ENCODE measurements at places on chromosomes 6 and 20. TPM values are rescaled to one million over a fixed set of nuclear protein-coding genes. Genes with fewer than 3 reads are reported as not detected.

- H3K27me3 ChIP-seq = no peaks in the 10 kb centered on the region
- DNase-seq = peak; percentile 62
- H3K36me3 ChIP-seq = no peaks in the 10 kb centered on the region
- H3K27ac ChIP-seq = peak overlapping the region; percentile 80
- peak overlapping the region; percentile 52 for H3K4me3 ChIP-seq
Observed at GRCh38 chr20:62066339-62066982, 780 bp upstream of the TAF4 start.

GRCh38 chr6:1624058-1624850 is 14.5 kb downstream of the FOXC1 start:
- peaks cover 86% of the 10 kb centered on the region for H3K27me3 ChIP-seq
- peaks cover 6% of the 10 kb centered on the region for H3K36me3 ChIP-seq
- peaks cover 32% of the 10 kb centered on the region for H3K4me1 ChIP-seq
- peak overlapping the region; percentile 48 for H3K4me3 ChIP-seq
- no peak overlapping the region for H3K27ac ChIP-seq

DNA sequence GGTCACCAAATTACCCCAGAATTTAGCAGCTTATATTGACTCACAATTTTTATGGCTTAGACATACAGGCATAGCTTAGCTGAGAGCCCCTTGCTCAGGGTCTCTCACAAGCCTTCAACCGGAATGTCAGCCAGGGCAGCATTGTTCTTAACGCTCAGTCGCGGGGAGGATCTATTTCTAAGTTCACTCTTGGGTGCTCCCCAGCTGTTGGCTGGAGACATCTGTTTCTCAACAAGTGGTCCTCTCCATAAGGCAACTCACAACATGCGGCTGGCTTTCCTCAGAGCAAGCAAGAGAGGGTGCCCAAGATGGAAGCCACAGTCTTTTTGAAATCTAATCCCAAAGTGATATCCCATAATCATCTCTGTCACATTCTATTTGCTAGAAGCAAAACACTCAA is 46.6 kb downstream of the SLX4IP start:
- peaks cover 2% of the 10 kb centered on the region for H3K4me1 ChIP-seq
- no peaks in the 10 kb centered on the region for H3K36me3 ChIP-seq

DNA sequence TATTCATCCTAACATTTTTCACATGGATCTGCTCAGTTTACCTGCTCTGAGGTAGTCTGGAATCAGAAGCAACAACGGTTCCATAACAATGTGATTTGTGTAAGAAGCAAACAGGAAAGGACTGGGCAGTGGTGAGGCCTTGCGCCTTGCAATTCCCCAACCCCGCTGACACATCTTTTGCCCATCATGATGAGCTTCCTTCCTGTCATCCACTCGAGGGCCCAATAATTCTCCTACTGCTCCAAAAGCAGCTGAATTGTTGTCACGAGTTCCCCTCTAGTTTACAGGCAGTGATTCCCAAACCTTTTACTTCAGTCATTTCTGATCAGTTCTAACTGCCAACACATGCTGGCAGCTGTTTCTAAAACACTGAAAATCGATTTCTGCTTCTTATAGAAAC is 22.9 kb downstream of the STX7 start:
- peaks cover 36% of the 10 kb centered on the region for H3K4me1 ChIP-seq
- peak; percentile 41 for DNase-seq
- H3K27me3 ChIP-seq = no peaks in the 10 kb centered on the region
- no peaks in the 10 kb centered on the region for H3K36me3 ChIP-seq
- peak overlapping the region; percentile 64 for H3K27ac ChIP-seq

DNA sequence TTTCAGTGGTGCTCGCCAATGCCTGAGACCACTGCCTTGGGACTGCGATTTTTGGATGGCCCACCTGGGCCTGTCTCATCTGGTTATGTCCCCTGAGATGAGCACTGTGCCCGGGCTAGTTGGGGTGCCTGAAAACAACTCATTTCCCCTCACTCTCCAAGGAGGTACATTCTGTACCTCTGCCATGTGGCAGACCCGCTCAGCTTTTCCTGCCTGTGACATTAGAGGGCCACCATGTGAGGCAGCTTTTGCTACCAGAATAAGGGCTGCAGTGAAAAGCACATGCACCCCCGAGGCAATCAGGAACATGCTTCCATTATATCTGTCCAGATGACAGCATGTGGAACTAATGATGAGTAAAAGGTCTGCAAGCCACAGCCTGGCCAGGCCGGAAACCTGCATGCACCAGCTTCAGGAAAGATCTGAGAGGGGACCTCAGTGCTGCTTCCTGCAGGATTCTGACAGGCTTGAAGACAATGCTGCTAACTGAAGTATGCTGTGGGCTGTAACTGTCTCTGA is 11.3 kb upstream of the SRSF6 start:
- H3K4me1 ChIP-seq = no peaks in the 10 kb centered on the region
- H3K27me3 ChIP-seq = peaks cover 28% of the 10 kb centered on the region
- no peak overlapping the region for H3K27ac ChIP-seq
- no peak overlapping the region for H3K4me3 ChIP-seq
- no peak for DNase-seq
- H3K36me3 ChIP-seq = no peaks in the 10 kb centered on the region

GRCh38 chr20:53227523-53227922 is 255.4 kb downstream of the TSHZ2 start:
- no peak overlapping the region for H3K27ac ChIP-seq
- no peaks in the 10 kb centered on the region for H3K4me1 ChIP-seq
- H3K27me3 ChIP-seq = no peaks in the 10 kb centered on the region
- H3K4me3 ChIP-seq = no peak overlapping the region
- DNase-seq = peak; percentile 47

DNA sequence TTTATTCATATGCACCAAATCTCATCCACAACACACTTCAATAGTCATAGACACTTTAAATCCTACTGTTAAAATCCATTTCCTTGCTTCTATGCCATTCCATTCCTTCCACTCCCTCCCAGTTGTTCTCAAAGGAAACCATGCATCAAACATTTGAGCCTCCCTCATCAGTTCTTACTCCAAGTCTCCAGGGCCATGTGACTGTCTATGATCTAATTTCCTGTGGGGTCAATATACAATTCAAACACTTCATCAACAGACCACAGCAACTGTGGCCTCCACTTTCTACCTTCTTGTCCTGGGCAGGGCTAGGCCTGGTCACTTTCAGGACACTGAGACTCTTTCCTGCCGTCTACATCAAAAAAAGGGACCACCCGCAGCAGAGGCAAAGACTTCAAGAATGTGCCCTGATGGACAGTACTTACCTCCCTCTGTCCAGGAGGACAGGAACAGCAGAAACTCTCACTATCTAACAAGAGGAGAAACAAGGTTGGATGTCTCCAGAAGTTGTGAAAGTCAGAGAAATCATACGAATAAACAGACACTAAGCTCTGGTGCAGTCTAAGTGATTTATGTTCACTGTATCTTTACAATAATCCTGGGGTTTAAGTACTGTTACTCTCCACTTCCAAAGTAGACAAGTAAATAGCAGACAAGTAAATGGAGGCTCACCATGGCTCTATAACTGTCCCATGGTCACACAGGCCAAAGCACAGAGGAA is 160.2 kb downstream of the QRSL1 start:
- no peak overlapping the region for H3K27ac ChIP-seq
- no peaks in the 10 kb centered on the region for H3K4me1 ChIP-seq
- no peaks in the 10 kb centered on the region for H3K36me3 ChIP-seq
- no peak for DNase-seq
- H3K4me3 ChIP-seq = no peak overlapping the region

GRCh38 chr6:130674604-130675003 is 152.6 kb upstream of the SMLR1 start:
- no peaks in the 10 kb centered on the region for H3K36me3 ChIP-seq
- no peaks in the 10 kb centered on the region for H3K4me1 ChIP-seq
- DNase-seq = no peak
- H3K27ac ChIP-seq = no peak overlapping the region

- H3K27ac ChIP-seq = no peak within 1 kb of the TSS
- H3K27me3 ChIP-seq = peaks cover 14% of the 10 kb centered on the region
- H3K4me1 ChIP-seq = no peaks in the 10 kb centered on the region
- no peak for DNase-seq
Observed at GRCh38 chr20:44247131-44247571, at the start of gene GDAP1L1. Gene GDAP1L1 (plus strand): TSS chr20:44247308. CDS start chr20:44247335, 27 bp downstream.

GRCh38 chr6:50369996-50370395 is 320.3 kb upstream of the DEFB112 start:
- no peaks in the 10 kb centered on the region for H3K4me1 ChIP-seq
- H3K4me3 ChIP-seq = no peak overlapping the region
- DNase-seq = no peak
- H3K36me3 ChIP-seq = no peaks in the 10 kb centered on the region
- no peaks in the 10 kb centered on the region for H3K27me3 ChIP-seq

- no peak overlapping the region for H3K27ac ChIP-seq
- H3K4me3 ChIP-seq = no peak overlapping the region
- H3K4me1 ChIP-seq = no peaks in the 10 kb centered on the region
- DNase-seq = no peak
- no peaks in the 10 kb centered on the region for H3K36me3 ChIP-seq
Observed at GRCh38 chr20:59231124-59231804, 67.6 kb downstream of the ZNF831 start.

DNA sequence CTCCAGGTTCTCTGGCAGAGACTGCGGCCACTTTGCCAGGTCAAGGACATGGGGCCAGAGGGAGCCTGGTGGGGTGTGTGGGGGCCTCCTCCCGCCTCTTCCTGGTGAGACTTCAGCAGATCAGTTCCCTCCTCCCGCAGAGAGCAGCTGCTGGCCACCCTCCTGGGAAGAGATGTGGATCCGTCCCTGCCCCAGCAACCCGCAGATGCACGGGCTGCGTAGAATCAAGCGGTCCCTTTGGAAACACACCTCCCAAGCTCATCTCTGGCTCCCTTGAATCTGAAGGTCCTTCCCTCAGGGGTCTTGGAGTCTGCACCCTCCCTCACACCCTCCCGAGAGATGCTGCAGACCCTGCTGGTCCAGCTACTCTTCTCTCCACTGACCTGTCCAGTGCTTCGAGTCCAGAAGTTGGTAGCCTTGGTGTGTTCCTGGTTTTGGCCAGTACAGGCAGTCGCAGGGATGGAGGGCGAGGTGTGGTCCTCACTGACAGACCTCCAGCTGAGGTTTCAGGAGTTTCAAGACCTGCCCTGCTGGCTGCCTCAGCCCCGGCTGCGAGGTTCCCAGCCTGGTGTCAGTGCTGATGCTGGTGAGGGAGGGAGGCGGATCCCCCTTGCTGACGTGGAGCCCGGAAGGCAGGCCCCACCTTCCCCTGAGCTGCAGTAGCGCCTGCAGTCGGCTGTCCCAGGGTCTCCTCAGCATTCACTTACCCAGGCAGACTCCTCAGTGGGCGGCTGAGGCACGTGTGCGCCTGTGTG is at the start of gene NPBWR2:
Gene NPBWR2 (minus strand): TSS at position 585 of the 755 bp plus-strand sequence. CDS start 734 bp downstream, outside the sequence.
- H3K27me3 ChIP-seq = peaks cover 50% of the 10 kb centered on the region
- peaks cover 5% of the 10 kb centered on the region for H3K4me1 ChIP-seq
- no peak for DNase-seq
- no peak within 1 kb of the TSS for H3K4me3 ChIP-seq
- no peaks in the 10 kb centered on the region for H3K36me3 ChIP-seq

GRCh38 chr6:139320081-139320480 is 28.3 kb upstream of the TXLNB start:
- no peak overlapping the region for H3K4me3 ChIP-seq
- no peaks in the 10 kb centered on the region for H3K36me3 ChIP-seq
- peaks cover 25% of the 10 kb centered on the region for H3K4me1 ChIP-seq

GRCh38 chr6:160139420-160139851 is 17.8 kb downstream of the SLC22A1 start:
- H3K4me3 ChIP-seq = no peak overlapping the region
- no peaks in the 10 kb centered on the region for H3K36me3 ChIP-seq
- no peaks in the 10 kb centered on the region for H3K4me1 ChIP-seq
- no peak overlapping the region for H3K27ac ChIP-seq
- DNase-seq = no peak

The TCEA2 gene
- 68.5 TPM for polyA plus RNA-seq

The LGSN gene
- 0.88 TPM for polyA plus RNA-seq

The PDCD2 gene
- polyA plus RNA-seq = 65.8 TPM

The GSTA3 gene
- 0.91 TPM for polyA plus RNA-seq

The GFRAL gene
- not detected for polyA plus RNA-seq

The GNAS-AS1 gene
- polyA plus RNA-seq = 0.92 TPM

The ARFGEF3 gene
- polyA plus RNA-seq = 6.9 TPM

The SMPDL3A gene
- 56.4 TPM for polyA plus RNA-seq

The BCAS4 gene
- polyA plus RNA-seq = 7.9 TPM

The ECT2L gene
- 1.8 TPM for polyA plus RNA-seq

The TPD52L1 gene
- polyA plus RNA-seq = 95.0 TPM
